Suppressor macrophage (primary cell): ENCODE measurements at places on chromosomes 2 and 18.
A peak's percentile ranks its signal among the peaks of the same experiment; 100 is the strongest.

DNA sequence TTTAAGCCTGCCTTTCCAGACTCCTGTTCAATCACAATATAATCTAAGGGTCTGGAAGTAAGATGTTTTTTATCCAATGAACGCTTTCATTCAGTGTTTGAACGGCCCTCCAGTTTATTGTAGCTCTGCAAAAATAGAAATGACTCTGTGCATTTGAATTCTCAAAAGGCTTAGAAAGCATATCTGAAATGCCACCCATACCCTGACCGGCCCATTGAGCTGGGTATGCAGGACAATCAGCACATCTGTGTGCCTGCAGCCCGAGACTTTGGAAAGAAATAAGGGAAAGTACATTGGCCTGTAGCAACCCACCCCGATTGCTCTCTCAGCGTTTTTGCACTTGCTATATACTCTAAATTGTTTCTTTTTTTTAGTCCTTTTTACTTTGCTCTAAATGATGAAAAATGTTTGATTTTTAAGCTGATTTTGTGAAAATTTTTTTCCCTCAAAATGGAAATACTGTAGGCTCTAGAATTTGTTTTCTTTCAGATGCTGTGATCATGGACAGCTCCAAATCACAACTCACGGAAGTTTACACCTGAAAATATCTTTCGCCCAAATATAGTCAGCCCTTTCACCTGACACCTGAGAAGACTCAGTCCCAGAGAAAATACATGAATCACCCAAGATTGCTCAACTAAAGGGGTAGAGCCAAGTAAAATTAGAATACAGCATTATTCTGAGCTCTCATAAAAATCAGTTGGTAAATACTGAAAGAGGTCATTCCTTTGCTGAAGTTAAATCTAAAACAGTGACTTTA, 194.5 kb upstream of the SIX3 start:
- no peak for DNase-seq

- DNase-seq: no peak
These were observed 59.1 kb downstream of the VSNL1 start for GRCh38 chr2:17599617-17600016.

GRCh38 chr2:131105950-131106801, 1.0 kb downstream of the PLEKHB2 start:
- peak; percentile 85 for DNase-seq

DNA sequence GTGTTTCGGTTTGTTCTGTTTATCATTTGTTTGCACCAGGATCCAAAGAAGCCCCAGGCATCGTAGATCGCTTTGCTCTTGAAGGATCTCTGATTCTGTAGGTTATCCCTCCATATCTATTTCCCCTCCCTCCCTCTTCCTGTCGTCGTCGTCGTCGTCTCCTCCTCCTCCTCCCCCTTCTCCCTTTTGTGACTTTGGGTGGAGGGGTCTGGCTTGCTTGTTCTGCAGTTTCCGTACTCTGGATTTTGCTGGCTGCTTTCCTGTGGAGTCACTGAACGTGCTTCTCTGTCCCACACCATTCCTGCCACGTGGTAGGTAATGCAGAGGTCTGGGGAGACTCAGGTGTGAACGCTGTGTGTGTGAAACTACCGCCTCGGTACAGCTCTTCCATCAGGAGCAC, 225.0 kb downstream of the LDLRAD4 start:
- DNase-seq: no peak

DNA sequence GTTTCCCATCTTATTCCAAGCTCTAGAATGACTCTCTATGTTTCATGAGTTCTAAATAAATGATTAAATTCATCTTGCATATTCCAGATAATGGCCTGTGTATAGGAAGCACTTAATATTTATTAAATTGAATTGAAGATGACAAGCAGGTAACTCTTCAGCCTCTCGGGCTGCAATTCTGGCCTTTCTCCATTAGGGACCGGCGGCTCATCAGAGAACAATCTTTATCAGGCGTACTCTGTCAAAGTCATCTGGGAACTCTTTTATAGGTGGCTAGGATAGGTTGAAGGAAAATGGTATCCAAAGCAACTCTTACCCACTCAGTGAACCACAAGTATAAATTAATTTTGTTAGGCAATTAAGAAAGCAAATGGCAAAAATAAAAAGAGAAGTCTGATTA, 308.5 kb downstream of the NOL4 start:
- DNase-seq: no peak

GRCh38 chr2:101754618-101755017, 57.1 kb downstream of the MAP4K4 start:
- no peak for DNase-seq

DNA sequence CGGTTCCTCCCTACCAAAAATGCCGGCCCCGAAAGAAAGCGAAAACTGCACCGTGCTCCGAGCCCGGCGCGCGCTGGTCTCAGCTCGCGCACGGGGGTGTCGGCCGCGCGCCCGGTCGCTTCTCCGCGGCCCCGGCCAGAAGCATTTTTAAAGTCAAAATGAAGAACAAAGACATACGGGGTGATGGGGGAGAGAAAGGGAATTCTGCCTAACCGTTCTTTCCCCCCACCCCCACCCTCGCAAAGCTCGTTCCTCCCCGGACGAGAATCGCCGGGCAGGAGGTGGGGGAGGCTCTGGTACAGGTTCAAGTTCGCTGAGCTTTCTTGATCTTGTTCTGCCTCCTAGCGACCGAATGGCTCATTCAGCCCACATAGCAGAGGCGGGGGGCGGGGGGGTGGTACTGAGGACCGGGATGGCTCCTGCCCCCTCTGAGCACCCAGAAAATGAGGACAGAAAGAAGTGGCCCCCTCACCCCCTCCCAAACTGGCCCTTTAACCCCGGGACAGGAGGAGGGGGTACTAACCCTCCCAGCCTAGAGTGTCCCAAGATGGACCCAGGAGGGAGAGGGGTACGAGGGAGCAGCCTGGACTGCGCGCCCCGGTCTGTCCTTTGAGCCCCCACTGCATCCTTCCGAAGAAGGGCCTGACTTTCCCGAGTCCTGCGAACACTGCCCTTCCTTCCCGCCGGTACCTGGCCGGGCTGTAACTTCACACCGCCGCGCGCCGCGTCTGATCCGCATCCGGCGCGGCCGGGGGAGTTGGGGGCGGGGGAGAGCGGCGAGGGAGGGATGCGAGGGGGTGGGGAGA, 3.1 kb downstream of the BCL11A start:
- peak; percentile 84 for DNase-seq

- no peak for DNase-seq
These were observed 3.3 kb downstream of the SH3BP4 start for GRCh38 chr2:234955091-234955591.

DNA sequence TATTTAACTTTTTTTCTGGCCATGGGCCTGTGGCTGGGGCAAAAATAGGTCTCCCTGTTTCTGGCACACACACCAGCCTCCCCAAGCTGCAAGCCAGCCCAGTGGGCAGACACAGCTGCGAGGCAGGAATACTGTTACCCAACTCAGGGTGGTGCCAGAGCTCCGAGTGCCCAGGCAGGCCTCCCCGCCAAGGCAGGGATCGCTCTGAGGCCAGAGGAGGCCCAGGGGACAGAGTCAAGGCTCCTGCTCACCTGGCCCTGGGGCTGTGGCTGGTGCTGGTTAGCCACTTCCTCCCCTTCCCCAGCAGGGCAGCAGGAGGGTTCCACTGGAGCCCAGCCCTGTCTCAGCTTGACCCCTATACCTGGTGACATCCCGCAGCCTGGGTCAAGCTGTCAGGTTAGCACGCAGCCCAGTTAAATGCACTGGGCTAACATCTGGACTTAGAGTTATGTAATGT, 67.1 kb upstream of the EPAS1 start:
- DNase-seq: peak; percentile 57

- no peak for DNase-seq
These were observed 108.1 kb upstream of the SIX3 start for GRCh38 chr2:44833171-44834069.

GRCh38 chr2:233556881-233557736, 9.5 kb downstream of the USP40 start:
- DNase-seq: peak; percentile 36

DNA sequence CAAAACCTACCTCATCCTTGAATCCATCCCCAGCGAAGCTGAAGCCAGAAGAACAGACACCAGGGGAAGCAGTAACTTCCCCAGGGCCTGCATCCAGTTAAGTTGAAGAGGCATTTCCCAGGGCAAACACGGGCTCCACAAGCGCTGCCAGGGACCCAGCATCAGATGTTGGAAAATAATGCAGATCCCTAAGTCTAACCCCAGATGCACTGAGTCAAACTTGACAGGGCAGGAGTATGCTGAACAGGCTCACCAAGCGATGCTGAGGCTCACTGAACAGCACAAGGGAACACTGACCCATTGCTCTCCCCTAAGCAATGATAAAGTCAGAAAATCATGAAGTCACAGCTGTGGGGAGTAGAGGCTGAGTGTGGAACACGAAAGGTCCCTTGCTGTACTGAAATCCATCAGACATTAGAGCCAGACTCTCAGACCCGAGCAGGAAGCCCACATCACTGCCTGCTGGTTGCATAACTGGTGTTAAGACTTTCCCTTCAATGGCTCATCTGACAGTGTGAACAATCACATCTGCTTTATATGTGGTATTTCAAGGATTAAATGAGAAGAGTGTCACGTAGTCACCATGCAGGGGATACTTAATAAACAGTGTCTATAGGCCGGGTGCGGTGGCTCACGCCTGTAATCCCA, 36.2 kb downstream of the TNS1 start:
- DNase-seq: no peak

GRCh38 chr2:154195644-154196195, 324.0 kb downstream of the GALNT13 start:
- no peak for DNase-seq

DNA sequence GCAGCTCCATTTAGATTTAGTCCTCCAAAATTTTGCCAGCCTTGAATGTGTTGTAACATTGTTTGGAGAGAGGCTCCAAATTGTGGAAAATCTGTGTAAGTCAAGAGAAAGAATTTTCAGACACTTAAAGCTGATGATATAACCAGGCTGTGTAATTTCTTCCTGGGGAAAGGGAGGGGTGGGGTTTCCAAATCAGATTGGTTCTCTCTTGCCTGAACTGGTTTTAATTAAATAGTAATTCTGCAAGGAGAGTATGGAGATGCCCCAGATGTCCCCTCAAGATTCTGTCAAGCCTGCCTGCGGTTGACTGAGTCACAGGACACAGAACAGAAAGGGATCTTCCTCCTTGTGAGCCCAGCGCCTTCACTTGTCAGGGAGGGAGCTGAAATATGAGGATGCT, 54.5 kb downstream of the C18orf63 start:
- DNase-seq: peak; percentile 13

DNA sequence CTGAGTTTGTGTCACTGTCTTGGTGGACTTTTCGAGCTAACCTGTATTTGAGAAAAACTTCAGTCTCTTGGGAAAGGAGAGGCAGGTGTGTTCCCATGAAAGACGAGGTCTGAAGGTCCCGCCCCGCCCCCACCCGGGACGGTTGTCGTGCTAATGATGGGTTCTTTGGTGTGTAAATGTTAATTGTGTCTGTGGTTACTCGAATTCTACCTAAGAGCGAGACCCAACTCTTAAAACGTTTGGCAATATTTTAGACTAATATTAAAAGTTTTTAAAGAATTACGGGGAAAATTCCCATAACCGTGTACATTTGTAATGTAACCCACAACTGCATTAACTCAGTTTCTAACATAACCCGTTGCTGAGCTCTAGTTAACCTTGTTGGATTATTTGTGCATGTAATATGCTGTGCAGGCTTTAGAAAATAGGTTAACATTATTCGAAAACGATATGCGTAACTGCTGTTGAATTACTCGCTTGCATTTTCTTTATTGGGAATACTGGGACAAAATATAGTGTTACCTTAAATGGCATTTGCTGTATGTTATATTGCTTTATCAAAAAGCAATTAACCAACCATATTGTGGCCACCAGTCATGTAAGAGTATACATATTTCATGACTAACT, 833 bp downstream of the EPB41L5 start:
- DNase-seq: no peak

GRCh38 chr18:9287036-9287435, 47.5 kb upstream of the TWSG1 start:
- no peak for DNase-seq

DNA sequence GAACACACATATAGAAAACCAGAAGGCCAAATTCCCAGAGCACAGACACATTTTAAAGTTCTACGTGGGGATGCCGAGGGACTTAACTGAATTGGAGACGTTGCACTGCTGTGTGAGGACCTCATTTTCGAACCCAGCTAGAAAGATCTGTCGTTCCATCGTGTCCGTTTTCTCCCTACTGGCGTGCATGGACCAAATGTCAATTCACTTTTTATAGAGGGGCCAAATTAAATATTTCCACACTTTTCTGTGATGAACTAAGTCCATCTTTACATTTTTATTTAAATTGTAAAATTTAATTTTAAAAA, 692 bp upstream of the TSHZ1 start:
- no peak for DNase-seq

- DNase-seq: no peak
These were observed 7.2 kb downstream of the CPSF3 start for GRCh38 chr2:9430316-9431293.

GRCh38 chr18:61322265-61322873, 10.9 kb upstream of the CDH20 start:
- DNase-seq: peak; percentile 40

- no peak for DNase-seq
These were observed 104.5 kb downstream of the PTGR3 start for GRCh38 chr18:75104483-75104882.

DNA sequence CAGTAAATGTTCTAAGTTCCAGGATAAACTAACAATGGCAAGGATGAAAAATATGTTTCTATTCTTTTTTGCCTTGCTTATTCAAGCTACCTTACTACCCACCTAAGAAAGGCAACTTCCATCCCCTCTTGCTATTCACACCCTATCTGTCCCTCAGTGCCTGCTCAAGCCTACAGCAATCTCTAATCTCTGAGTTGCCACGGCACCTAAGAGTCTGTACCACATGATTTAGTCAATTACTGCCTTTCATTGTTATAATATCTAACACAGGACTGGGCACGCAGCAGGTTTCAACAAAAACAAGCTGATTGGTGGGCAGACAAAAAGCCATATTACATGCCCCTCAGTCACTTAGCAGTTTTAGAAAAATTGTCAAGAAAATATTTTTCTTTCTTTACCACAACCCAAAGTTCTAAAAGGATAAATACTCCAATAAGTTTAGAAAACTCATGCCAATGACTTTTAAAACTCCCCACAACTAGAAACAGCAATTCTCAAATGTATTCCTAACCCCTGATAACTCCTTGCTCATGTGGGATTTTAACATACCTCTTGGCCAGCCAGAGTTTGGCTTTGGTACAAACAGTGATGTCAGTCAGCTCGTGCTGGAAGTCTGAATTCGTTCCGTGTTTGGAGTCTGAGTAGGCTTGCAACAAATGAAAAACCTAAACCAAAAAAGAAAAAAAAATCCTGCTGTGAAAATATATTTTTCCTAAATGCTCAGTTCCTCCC, 117.3 kb upstream of the ZFP36L2 start:
- no peak for DNase-seq

DNA sequence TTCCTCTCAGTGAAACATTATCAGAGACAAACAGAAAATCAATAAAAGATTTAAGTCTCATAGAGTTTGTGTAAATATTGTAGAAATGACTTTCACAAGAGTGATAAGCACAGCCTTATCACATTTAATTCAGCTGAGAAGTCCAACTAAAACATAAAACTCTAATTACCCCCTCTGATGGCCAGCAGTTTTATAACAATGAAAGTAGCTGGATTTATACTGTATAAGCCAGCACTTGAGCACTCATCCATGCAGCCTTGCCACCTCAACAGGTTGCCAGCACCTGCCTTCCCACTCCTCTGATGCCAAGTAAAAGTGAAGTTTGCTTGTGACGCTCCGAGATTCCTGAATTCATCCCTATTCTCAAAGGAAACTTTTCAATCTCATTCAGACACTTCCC, 103.0 kb upstream of the STK39 start:
- no peak for DNase-seq

GRCh38 chr2:25444608-25445270, 103.0 kb upstream of the DNMT3A start:
- no peak for DNase-seq
